ENCODE measurements at places on chromosomes 12 and 14.

- no peak for DNase-seq
Measured at GRCh38 chr12:104342147-104342546, 38.6 kb downstream of the EID3 start.

GRCh38 chr12:40745386-40745785 lies 53.1 kb downstream of the CNTN1 start:
- DNase-seq, result no peak

- DNase-seq, result no peak
Measured at GRCh38 chr12:93214523-93215289, 163.0 kb upstream of the NUDT4 start.

DNA sequence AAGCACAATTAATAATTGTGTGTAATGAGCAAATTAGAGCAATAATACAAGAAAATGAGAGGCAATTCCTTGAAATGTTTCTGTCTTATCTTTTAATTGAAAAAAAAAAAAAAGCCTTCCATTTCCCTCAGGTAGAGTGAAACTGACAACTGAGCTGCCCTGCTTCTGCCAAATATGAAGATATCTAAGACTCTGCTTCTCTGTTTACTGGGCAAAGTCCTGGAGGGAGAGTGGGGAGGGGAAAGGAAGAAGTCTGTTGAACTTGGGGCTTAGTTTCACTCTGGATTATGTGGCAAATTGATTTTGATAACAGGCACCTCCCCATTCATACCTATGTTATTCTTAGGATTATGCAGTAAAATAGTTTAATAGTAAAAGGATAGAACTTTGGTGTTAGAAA lies 364.9 kb downstream of the NRXN3 start:
- DNase-seq, result no peak

GRCh38 chr12:39619316-39619659 lies 315 bp downstream of the ABCD2 start:
- peak; percentile 68 for DNase-seq

- no peak for DNase-seq
Measured at GRCh38 chr14:56814519-56814959, 4.3 kb upstream of the OTX2 start.

- DNase-seq, result no peak
Measured at GRCh38 chr14:105447651-105448640, 26.7 kb upstream of the CRIP2 start.

DNA sequence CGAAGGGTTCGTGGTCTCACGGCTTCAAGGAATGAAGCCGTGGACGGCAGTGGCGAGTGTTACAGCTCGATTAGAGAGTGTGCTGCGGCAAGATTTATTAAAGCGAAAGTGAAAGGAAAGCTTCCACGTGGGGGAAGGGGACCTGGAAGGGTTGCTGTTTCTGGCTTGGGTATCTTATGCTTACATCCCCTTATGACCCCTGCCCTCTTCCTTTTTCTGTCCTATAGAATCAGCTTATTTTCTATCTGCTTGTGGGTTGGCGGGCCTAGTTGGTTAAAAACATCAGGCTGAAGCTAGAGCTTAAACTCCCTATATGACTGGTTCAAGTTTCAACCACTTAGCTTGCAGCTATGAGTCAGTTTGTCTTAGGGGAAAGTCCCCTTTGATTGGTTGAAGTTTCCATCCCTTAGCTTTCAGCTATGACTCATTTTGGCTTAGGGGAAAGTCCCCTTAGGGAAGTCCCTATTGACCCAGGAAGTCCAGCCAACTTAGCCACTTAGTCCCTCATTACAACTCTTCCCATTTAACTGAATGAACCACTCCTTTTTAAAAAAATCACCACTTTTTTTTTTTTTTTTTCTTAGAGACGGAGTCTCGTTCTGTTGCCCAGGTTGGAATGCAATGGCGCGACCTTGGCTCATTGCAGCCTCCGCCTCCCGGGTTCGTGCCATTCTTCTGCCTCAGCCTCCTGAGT lies 1494.7 kb upstream of the TMEM132C start:
- DNase-seq, result no peak

GRCh38 chr14:74580275-74580672 lies 31.8 kb downstream of the LTBP2 start:
- no peak for DNase-seq

DNA sequence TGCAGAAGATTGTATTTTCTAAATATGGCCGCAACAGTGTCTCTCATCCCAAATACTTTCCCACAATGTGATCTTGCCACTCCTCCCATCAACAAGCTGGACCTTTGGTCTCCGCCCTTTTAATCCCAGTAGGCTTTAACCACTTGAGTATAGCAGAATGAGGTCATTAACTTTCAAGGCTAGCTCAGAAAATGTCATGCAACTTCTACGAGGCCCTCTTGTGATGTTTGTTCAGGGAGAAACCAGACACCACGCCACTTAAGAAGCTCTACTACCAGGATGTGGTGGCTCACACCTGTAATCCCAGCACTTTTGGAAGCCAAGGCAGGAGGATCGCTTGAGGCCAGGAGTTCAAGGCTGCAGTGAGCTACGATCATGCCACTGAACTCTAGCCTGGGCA lies 20.1 kb upstream of the OR6J1 start:
- no peak for DNase-seq

- DNase-seq, result peak; percentile 93
Measured at GRCh38 chr14:72812292-72812851, 81.5 kb downstream of the DPF3 start.

DNA sequence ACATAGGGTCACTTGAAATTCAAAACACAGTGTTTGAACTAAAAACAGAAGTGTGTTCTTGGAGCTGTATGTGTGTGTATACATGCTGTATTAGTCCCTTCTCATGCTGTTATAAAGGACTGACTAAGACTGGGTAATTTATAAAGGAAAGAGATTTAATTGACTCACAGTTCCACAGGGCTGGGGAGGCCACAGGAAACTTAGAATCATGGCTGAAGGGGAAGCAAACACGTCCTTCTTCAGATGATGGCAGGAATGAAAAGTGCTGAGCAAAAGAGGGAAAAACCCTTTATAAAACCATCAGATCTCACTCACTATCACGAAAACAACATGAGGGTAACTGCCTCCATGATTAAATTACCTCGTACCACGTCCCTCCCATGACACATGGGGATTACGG lies 224.1 kb downstream of the BCAT1 start:
- no peak for DNase-seq

DNA sequence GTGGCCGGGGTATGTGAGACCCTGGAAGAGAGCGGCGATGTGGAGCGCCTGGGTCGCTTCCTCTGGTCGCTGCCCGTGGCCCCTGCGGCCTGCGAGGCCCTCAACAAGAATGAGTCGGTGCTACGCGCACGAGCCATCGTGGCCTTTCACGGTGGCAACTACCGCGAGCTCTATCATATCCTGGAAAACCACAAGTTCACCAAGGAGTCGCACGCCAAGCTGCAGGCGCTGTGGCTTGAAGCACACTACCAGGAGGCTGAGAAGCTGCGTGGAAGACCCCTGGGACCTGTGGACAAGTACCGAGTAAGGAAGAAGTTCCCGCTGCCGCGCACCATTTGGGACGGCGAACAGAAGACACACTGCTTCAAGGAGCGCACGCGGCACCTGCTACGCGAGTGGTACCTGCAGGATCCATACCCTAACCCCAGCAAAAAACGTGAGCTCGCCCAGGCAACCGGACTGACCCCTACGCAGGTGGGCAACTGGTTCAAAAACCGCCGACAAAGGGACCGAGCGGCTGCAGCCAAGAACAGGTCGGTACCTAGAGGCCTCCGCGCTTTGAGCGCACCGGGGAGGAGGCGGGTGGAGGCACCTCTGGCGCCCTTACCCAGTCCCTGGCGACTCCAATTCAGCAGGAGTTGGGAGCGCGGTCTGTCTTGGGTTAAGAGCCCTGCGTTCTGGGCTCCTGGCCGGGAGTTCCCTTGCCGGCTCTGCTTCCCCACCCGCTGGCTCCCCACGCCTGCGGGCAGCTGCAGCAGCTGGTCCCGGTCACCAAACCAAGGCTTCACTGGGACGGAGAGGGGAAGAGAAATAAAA lies 700 bp downstream of the SIX6 start:
- DNase-seq, result no peak

DNA sequence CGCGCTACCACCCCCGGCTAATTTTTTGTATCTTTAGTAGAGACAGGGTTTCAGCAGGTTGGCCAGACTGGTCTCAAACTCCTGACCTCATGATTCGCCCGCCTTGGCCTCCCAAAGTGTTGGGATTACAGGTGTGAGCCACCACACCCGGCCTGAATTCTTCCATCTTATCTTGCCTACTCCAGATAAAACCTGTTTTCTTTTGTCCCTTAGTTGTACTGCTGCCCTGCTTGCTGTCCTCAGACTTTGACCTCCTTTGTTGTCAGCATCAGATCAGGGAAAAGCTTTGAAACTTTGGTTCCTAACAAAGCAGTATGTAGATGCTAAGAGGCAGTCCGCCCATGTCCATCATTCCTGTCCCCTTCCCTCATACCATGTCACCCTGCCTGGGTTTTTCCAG lies 15.9 kb downstream of the COPZ1 start:
- no peak for DNase-seq

All from C1 segment of cervical spinal cord (tissue), 14 donors.